NCI-H2107 (cell line): ENCODE measurements at places on chromosomes 1 and 21.

DNA sequence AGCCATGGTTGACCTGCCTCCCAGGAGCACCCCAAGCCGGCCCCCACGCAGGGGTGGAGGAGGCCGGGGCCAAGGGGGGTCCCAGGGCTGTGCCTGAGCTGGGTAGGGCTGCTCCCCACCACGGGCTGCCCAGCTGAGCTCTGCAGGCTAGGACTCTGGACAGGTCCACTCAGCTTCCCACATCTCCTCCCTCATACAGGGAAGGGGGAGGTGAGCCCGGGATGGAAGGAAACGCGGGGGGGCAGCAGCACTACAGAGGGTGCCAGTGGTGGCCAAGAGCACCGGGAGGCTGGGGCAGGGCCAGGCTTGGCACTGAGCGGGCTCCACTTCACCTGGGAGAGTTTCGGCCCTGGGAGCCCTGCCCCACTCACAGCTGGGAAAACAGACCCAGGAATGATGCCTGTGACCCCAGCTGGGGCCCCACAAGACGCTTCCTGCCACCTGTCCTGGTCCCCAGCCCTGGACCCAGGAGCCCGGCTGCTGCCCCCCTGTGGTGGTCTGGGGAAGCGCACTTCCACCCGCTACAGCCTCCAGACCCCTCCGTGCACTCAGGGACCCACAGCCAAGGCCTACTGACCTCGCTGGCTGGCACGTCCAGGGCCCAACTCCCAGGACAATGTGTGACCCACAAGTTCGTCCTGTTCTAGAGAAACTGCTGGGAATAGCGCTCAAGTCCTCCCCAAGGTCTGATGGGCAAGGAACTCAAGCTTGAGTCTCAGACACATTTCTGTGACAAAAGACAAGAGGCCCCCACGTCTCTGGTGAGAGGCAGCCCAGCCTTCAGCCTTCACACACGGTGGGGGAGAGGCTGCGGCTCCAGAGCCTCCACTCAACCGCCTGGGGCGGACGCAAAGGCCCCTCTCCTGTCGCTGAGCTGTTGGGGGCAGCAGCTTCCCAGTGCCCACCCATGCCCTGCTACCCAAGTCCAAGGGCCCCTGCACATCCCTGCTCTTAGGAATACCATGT is 3.0 kb downstream of the AURKAIP1 start:
- DNase-seq = no peak

DNA sequence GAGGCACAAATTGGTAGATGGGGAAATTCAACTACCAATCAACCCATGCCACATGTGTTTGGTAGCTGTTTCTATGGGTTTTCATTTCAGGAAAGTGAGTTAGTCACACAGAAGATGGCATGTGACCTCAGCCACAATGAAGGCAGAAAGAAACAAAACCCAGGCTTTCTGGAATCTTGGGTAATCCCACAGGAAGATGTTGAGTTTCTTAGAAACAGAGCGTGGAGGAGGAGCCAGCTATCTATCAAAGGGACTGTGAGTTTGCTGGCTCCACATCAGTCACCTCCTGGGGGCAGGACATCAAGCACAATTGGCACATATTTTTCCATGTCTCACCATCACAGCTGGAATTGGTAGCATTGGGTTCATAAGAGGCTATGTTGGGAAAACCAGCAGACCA is 188.9 kb upstream of the PLXNA2 start:
- DNase-seq = no peak

DNA sequence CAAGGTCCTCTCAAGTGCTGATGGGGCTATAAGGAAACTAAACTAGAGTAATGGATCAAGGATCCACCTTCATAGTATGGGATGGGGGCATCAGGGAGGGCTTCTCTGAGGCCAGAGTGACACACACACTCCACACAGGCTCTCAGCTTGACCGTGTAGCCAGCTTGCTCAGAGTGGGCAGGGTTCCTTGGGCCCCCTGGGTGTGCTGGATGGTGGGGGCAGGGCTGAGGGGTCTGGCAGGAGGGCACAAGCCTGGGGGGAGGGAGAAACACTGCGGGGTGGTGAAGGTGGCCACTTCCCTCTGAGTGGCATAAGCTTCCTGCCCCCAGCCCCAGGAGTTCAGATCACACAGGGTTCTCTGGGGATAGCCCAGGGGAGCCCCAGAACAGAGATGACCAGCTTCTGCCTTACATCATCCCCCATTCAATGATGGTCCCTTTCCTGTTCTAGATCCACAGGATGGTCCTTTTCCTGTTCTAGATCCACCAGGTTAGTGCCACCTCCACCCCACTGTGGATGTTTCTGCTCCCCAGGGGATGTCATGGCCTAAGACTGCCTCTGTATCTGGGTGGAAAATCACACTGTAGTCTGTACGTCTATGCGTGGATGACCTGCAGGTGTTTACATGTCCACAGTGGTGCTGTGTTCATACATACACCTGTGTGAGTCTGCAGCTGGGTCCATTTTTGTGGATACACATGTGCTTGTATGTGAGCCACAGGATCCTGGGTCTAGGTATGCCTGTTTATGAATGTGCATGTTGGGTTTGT is 525.0 kb downstream of the PTPRU start:
- no peak for DNase-seq

DNA sequence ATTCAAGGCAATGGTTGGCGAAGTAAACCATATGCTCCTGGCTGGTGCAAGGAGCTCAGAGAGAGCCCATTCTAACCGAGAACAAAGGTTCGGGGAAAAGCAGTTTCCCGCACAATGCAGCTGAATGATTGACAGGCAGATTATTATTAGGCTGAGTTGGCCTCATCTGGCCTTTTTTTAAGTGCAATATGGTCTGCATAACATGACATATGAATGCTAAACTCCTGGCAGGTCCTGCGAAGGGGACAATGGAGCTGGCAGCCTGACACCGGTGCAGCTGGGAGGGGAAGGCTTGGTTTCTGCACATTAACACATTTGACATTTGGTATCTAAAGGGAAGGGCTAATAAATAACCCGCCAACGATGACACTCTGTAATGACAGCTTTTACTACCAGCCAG is 92.0 kb downstream of the MIS18A start:
- no peak for DNase-seq

- DNase-seq = no peak
These were observed 9.0 kb downstream of the IFNAR2 start for GRCh38 chr21:33238565-33239255.

GRCh38 chr1:29180497-29181412 is 945 bp downstream of the SRSF4 start:
- DNase-seq = no peak

DNA sequence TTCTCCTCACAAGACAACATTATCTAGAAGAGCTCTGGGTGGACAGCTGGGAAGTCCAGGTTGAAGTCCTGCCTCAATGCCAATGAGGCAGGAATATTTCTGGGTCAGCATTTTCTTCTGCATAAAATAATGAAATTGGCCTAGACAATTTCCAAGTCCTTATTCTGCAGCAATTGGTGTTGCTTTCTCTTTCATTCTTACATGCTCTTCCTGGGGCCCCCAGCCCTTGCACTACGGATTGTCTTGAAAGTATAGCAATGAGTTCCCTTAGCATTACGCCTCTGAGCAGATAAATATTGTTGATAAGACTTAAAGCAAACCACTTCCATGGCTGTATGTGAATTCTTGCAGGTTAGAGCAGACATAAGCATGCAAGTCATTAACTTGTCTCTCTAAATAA is 188.5 kb downstream of the TGFBR3 start:
- no peak for DNase-seq

- no peak for DNase-seq
These were observed 64.5 kb downstream of the BCAR3 start for GRCh38 chr1:93616996-93617669.

GRCh38 chr21:41504030-41504429 is 3.9 kb downstream of the TMPRSS2 start:
- DNase-seq = no peak

GRCh38 chr21:35720208-35720731 is 340.1 kb downstream of the SETD4 start:
- no peak for DNase-seq
